Fibroblast of pulmonary artery (primary cell): ENCODE measurements at places on chromosomes 5 and 9.

GRCh38 chr9:14652729-14653377, 40.4 kb downstream of the ZDHHC21 start:
- DNase-seq, result peak; percentile 29

DNA sequence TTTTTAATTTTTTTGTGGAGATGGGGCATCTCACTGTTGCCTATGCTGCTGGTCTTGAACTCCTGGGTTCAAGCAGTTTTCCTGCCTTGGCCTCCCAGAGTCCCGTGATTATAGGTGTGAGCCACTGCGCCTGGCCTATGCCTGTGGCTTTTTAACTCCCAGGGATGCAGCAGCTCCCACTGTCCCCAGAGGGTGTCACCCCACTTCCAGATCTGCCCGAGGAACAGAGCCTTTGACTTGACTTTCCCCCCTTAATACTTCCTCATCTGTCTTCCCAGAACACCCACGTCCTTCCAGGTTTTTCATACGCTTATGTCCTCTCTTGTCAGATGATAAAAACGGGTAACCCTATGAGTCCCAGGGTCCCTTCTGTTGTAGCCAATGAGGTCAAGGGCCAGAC, 7.6 kb upstream of the PRRC2B start:
- DNase-seq, result no peak

GRCh38 chr5:173916233-173916632, 28.1 kb downstream of the CPEB4 start:
- DNase-seq, result no peak

DNA sequence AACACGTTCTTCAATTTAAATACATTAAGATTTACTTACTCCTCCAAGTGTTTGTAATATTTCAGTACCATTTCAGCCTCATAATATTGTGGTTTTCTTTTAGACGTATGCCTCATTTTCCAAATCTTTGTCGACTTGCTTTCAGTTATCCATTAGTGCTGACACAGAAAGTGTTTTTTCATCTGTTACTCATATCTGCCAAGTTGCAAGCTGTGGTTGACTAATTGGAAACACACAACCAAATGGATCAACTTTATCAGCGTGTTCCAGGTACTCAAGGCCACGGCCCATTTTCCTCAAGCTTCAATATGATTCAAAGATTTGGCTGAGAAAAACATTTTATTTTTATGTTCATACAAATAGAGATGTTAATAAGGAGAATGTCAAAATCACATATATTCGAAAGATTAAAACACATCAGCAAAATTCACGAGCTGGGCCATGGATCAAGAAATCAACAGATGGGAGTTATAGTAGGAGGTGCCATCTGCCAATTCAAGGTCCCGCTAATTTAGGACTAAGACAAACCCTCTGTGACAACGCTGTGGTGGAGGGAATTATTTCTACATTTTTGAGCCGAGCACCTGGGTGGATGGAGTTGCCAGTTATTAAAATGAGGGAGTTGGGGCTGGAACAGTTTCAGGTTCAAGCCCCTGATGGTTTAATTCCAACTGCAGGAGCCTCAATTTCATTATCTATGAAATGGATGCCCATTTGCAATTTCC, 27.2 kb upstream of the CCNJL start:
- DNase-seq, result no peak

DNA sequence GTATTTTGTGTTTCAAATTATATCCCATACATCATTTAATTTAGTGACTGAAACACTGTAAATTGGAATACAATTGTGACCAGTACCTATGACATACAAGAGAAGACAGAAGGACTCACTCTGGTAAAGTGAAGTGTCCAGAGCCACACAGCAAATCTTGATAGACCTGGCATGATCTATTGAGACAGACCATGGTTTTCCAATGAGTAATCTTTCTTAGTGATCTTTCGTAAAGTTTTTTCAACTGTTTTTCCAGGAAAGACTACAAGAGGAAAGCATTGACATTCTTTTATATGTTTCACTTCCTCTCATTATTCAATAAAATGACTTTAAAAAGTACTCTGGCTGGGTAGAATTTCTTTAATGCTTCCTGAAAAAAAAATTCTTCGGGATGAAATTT, 43.3 kb upstream of the ALDH1A1 start:
- peak; percentile 31 for DNase-seq
